ENCODE measurements at places on chromosomes 11 and 22.

GRCh38 chr11:13776134-13776815 is 107.8 kb downstream of the FAR1 start:
- peak; percentile 61 for DNase-seq

DNA sequence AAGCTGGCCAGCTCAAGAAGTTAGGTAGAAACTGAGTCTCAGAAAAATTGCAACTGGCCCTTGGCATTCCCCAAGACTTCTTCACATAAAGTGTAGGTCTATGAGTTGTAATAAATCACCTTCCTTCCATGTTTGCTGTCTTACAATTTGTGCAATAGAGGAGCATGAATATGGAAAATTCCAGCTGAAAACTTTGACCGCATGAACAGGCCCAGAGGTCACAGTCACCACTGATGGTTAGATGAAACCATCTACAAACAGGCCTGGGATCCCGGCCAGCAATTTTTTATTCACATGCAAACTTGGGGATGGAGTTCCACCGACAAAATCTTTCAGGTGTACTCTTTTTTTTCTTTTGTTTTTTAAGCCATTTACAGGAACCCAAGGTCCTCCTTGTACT is 88.1 kb downstream of the SERGEF start:
- DNase-seq = no peak

DNA sequence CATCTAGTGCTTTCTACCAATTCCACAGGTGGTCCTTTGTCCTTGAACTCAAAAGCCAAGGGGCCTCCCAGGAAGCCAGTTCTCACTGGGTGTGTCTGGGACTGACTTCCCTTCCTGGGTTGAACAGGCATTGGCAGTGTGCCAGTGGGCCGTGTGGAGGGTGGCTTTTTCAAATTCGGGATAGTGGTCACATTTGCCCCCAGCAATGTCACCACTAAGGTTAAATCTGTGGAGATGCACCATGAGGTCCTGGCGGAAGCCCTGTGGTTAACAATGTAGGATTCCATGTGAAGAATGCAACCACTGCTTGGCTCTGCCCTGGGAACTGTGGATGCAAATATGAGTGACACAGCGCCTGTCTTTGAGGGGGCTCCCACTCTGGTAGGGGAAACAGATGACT is 53.2 kb upstream of the MTNR1B start:
- peak; percentile 29 for DNase-seq

DNA sequence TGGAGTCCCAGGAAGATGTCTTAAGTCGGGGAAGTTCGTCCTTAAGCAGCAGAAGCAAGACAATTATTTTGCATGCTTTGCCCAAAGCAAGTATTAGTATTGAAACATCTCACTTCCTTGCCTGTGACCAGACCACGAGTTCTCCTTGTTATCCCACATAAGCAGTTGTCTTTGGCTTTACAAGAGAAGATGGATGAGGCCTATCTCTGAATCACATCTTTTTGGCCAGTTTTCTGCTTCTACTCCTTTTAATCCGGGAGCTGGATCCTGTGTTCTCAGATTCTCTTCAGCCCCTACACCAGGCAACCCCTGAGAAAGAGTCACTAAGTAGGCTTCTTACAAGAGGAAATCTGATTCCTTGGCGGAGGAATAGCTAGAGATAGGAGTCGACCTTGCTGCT is 2.1 kb downstream of the SYT9 start:
- DNase-seq = no peak

- no peak for DNase-seq
These were observed 50.7 kb upstream of the ARHGAP32 start for GRCh38 chr11:129242855-129243254.

GRCh38 chr22:36151006-36151595 is 9.5 kb downstream of the APOL3 start:
- DNase-seq = no peak

DNA sequence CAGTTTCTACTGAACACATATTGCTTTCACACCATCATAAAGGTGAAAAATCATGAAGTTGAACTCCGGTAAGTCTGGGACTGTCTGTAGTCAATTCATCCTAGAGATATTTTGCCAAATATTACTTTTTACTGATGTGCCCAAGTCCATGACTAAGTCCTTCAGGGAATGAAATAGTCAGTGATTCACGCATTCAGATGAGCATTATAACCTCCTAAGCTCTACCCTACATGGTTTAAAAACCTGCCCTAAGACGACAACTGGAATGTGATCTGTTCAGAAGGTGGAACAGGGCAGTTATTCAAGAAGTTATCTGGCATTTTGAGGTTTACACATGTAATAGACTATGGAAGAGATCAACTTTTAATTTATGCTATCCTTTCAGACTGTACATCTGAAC is 125.6 kb downstream of the TRPC6 start:
- DNase-seq = no peak

DNA sequence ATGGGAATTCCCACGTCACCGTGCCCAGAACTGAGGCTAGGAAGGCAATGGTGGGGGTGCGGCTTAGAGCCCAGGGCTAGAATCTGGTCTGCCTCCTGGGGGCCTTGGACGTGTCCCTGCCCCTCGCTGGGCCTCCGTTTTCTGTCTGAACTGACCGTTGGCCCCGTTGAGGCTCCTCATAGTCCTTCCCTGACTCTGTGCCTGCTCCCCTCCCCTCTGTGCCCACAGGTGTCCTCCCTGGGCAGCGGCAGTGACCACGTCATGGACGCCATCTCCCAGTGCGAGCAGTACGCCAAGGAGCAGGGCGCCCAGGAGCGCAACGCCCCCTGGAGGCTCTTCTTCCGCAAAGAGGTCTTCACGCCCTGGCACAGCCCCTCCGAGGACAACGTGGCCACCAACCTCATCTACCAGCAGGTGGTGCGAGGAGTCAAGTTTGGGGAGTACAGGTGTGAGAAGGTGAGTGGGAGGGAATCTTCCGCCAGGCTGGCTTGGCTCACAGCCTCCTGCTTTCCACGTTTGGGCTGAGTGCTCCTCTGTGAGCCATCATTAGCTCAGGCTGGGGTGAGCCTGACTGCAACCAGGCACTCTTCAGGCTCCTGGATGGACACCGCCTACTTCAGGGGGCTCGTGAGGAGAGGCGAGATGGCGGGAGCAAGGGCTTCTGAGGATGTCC is 63.9 kb downstream of the MYO7A start:
- peak; percentile 94 for DNase-seq

DNA sequence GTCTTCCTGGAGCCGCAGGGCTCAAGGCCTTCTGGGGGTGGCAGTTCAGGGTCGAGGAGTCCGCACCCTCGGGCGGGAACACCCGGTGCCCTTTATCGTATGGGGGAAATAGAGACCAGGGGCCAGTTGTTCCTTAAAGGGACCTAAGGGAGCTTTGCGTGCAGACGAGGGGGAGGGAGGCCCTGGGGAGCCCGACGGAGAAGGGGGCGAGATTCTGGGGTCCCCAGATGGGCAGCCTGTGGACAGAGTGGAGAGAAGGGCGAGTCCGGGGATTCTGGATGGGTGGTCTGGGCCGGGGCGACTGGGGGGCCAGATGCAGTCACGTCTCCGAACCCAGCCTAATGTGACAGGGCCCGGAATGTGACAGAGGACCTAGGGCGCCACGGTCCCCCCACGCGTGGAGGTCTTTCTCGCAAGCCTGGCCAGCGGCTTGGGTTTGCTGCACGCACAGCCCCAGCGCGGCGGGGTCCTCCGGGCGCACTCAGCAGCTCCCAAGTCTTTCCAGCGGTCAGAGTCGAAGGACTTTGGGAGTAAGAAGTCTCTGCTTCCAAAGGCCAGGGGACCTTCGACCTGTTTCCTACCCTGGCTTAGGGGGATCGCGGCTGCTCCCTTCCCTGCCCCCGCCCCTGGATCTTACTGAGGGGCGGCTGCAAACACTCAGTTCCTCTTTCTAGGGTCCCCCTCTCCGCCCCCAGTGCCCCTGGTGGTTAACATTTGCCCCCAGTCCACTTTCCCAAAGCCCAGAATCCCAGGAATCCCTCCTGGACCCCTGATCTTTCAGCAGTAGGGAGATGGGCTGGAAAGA is 547 bp downstream of the TUBA8 start:
- peak; percentile 31 for DNase-seq

DNA sequence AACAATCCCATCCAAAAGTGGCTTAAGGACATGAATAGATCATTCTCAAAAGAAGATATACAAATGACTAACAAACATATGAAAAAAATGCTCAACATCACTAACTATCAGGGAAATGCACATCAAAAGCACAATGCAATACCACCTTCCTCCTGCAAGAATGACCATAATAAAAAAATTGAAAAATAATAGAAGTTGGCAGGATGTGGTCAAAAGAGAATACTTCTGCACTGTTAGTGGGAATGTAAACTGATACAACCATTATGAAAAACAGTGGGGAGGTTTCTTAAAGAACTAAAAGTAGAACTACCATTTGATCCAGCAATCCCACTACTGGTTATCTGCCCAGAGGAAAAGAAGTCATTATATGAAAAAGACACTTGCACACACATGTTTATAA is 77.7 kb upstream of the SC5D start:
- no peak for DNase-seq

- peak; percentile 12 for DNase-seq
These were observed 4.6 kb downstream of the TECTA start for GRCh38 chr11:121105481-121106195.

DNA sequence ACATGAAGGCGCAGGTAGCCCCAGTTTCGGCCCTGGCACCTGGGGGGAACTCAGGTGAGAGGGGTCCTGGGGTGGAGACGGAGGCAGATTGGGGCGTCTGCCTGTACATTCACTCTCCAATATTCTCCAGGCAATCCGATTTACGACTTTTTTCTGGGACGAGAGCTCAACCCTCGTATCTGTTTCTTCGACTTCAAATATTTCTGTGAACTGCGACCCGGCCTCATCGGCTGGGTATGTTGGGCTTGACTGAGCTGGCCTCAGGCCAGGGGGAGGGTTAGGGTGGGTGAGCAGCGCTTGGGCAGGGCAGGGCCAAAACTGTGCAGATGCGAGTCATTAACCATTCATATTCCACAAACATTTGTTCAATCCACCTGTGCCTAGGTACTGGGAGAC is 1.7 kb downstream of the TM7SF2 start:
- DNase-seq = peak; percentile 63

DNA sequence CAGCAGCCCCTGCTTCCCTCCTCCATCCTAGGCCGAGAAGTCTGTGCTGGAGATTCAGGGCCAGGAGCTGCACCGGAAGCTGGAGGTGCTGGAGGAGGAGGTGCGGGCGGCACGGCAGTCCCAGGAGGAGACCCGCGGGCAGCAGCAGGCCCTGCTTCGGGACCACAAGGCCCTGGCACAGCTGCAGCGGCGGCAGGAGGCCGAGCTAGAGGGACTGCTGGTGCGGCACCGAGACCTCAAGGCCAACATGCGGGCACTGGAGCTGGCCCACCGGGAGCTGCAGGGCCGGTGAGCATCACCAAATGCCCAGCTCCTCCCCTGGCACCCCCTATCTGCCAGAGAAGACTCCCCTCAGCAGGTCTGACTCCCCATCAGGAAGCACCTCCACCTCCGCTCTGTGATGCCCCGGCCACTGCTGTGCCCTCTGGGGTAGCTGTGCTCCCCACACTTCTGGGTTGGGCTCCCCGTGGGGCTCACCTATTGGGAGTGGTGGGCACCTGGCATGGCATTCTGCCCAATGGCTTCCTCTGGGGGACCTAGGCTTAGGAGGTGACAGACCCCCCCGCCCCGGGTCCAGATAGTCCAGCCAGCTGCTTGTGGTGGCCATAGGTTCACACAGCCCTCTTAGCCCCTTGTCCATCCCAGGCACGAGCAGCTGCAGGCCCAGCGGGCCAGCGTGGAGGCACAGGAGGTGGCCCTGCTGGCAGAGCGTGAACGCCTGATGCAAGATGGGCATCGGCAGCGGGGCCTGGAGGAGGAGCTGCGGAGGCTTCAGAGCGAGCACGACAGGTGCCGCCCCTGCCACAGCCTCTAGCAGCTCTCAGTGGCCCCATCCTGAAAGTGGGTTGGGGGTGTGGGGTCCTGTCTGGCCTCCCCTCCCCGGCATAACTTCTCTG is 6.6 kb upstream of the RPS6KA4 start:
- peak; percentile 87 for DNase-seq

DNA sequence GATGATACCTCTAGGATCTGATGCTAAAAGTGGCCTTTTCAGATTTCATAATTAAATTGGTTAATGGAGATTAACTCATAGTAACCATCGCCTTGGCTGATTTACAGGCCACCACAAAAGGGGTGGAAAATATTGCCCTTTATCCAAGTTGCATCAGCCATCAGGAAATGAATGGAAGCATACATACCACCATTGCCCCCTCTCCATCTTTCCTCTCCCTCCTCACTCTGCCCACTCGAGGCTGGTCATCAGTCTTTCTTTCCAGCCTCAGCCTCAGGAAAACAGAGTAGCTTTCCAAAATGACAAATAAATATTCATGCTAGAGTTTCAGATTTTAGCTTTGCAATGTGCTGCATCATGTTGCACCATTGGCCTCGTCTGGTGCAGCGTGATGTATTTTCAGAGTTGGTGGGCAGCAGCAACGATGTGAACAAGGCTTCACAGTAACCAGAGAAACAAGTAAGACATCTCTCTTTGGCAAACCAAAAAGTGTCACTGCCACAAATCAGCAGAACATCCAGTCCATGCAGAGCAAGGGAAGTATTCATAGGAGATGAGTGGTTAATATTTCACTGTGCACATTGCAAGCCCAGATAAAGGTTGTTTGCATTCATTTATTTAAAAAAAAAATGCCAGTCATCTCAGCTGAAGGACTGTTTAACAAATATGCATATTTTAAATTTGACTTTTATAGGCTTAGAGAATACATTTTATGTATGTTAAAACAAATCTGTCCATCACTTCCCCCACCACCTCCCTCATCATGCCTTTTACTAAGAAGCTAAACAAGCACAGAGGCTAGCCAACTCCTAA is 136.7 kb upstream of the FAT3 start:
- no peak for DNase-seq

DNA sequence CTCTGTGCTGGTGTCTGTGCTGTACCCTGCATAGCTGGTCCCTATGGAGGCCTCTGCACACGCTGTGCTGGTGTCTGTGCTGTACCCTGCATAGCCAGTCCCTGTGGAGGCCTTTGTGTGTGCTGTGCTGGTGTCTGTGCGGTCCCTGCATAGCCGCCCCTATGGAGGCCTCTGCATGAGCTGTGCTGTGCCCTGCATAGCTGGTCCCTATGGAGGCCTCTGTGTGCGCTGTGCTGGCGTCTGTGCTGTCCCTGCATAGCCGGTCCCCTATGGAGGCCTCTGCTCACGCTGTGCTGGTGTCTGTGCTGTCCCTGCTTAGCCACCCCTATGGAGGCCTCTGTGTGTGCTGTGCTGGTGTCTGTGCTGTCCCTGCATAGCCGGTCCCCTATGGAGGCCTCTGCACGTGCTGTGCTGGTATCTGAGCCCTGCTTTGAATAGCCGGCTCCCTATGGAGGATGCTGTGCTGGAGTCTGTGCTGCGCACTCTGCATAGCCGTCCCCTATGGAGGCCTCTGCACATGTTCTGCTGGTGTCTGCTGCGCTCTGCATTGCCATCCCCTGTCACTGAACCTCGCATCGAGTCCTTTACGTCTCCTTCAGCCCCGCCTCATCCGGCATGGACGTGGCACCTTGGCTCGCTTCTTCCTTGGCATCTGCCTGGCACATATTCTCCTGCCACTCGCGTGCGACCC is 6.2 kb downstream of the NADSYN1 start:
- DNase-seq = no peak

- DNase-seq = peak; percentile 42
These were observed 56.6 kb downstream of the KCNC1 start for GRCh38 chr11:17791144-17791543.
